Glomerular endothelial cell (primary cell): ENCODE measurements at places on chromosomes 2 and 18. TPM values are rescaled to one million over a fixed set of nuclear protein-coding genes. Genes with fewer than 3 reads are reported as not detected.

DNA sequence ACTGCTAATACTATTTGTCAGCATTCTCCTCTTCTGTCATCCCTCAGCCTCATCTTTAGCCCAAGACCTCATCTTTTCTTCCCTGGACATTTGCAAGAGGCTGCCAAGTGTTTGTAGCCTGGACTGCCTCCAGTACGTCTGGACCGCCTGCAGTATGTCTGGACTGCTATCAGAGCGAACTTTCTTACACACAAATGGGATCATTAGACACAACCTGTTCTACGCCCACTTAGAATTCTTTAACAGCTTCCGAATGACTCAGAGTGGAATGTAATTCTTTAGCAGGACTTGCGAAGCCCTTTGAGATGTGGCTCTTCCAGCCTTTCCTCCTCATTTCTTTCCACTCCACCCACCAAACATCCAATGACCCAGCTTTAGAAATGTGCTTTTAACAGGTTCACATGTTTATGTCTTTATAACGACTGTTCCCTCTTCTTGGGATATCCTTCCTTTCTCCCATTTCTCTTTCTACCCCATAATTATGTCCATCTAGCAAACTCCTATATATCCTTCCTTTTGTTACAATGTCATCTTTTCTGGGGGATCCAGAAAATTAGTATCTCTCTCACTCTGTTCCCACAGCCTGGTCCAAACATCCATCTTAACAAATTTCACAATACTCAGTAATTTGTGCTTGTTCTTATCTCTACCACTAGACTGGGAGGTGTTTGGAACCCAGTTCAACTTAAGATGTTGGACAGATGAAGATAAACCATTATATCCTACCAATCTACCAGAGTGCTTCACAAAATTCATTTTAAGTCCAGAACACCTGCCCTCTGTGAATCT lies 171.3 kb upstream of the PGAP1 start:
- DNase-seq, result no peak

DNA sequence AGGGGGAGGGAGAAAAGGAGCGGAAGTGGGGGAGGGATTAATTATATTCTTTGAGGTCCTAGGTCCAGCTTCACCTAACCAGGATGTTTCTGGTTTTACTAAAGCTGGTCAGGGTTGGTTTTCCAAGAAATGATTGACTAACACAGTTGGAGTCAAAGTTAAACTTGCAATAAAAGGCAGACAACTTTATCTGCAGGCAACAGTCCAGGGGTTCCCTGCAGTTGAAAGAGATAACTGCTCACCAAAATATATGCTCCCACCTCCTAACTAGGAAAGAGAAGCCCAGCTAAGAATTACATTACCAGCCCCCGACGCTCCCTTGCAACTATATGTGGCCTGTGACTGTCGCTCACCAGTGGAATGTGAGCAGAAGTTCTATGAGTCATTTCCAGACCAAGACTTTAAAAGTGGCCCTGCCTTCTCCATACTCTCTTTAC lies 140.0 kb upstream of the PKDCC start:
- DNase-seq, result no peak

DNA sequence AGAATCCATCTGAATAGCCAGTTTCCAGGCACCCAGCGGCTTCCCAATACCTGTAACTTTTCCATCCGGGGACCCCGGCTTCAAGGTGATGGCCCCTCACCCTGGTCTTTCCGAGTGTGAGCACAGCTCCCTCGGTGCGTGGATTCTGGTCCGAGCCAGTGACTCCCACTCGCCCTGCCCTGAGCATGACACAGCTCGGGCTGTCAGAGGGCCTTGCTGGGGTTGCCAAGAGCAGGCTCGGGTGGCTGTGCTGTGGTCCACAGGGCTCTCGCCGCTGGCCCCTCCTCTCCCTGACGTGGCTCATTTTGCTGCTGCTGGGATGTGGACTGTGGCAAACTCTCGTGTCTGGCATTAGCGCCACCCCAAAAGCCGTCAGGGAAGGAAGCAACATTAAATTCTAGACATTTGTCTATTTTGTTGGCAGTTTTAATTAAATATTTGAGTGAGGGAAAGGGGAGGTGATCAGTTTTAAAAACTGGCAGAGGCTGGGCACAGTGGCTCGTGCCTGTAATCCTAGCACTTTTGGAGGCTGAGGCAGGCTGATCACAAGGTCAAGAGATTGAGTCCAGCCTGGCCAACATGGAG lies 5.6 kb upstream of the ESPNL start:
- no peak for DNase-seq

DNA sequence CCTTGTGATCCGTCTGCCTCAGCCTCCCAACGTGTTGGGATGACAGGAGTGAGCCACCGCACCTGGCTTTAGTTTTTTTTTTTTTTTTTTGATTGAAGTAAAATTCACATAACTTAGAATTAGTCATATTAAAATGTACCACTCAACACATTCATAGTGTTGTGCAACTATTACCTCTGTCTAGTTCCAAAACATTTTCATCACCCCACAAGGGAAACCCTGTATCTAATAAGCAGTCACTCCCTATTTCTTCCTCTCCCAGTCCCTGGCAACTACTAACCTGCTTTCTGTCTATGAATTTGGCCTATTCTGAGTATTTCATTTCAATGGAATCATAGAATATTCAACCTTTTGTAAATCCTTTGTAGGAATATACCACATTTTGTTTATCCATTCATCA lies 123.9 kb upstream of the FAM117B start:
- no peak for DNase-seq

DNA sequence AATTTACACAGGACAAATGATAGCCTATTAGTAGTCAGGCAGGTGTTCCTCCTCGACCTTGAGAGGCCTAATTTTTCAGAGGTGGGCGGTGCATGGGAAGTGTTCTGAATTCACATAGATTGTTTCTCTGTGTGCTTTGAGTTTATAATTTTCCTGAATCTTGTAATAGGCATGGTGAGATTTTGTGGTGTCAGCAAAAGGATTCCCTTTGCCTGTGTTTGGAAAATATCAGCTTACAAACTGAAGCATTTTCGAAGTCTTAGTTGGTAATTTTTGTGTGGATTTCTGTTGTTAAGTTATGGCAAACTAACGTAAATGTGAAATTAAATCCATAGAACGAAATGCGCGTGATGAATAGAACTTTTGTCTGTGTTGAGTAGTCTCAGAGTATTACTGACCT lies 194.0 kb upstream of the RBMS1 start:
- no peak for DNase-seq

- no peak for DNase-seq
Measured at GRCh38 chr2:37143974-37144373, 12.8 kb downstream of the EIF2AK2 start.

- DNase-seq, result no peak
Measured at GRCh38 chr2:73611867-73612266, 30.4 kb downstream of the NAT8 start.

DNA sequence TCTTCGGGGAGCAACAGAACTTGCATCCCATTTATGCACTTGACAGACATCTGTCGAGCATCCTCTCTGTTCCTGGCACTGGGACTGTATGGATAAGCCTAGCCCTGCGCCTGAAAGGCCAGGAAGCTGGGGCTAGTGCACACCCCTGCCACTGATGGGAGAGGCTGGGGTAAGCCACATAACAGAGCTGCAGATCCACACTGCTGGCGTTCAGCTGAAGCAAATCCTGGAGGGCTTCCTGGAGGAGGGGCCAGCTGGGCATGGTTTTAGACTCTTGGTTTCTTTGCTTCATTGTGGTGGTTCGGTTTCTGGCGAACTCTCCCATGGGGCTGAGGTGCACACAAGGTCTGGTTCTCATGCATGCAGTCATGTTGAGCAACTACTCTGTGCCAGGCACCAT lies 45.5 kb upstream of the FOSL2 start:
- no peak for DNase-seq

The CMPK2 gene
- total RNA-seq, result 6.2 and 36.6 TPM in 2 replicates

The SIX2 gene
- 1.8 and 10.5 TPM in 2 replicates for total RNA-seq

The EMILIN1 gene
- total RNA-seq, result 3.5 and 7.3 TPM in 2 replicates

The TAF1B gene
- total RNA-seq, result 8.5 and 14.4 TPM in 2 replicates

The PTCD3 gene
- 30.8 and 106 TPM in 2 replicates for total RNA-seq
